ENCODE measurements at places on chromosomes 6 and 20.

DNA sequence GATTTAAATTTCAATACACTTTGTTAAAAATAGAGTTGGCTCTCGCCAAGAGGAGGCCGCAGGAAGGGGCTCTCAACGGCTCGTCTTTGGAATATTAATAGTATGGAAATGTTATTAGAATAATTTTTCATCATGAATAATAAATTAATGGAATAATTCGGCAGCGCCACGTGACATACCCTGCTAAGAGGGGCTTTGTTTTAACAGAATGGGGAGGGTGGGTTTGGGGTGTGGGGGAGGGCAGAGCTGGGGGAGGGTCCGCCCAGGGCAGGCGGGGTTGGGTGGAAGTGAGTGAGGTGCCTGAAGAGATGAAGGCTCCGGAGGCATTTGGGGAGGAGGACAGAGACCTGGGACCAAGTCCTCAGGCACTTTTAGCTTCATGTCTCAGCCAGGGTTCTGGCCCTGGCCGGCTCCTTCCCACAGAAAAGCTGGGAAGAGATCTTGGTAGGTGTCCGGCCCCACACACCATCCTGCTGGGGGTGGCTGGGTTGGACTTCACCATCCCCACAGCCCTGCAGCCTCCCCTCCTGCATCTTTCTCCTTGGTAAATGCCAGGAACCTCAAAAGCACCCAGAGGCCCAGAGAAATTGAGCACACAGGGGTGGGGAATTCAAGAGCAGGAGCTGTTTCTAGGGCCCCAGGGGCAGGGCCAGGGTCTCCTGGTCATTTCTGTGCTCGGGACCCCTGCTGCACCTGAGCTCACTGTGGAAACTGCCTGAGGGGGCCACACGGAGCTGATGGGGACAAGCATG is 93.6 kb upstream of the BHLHE23 start:
- DNase-seq, result no peak

DNA sequence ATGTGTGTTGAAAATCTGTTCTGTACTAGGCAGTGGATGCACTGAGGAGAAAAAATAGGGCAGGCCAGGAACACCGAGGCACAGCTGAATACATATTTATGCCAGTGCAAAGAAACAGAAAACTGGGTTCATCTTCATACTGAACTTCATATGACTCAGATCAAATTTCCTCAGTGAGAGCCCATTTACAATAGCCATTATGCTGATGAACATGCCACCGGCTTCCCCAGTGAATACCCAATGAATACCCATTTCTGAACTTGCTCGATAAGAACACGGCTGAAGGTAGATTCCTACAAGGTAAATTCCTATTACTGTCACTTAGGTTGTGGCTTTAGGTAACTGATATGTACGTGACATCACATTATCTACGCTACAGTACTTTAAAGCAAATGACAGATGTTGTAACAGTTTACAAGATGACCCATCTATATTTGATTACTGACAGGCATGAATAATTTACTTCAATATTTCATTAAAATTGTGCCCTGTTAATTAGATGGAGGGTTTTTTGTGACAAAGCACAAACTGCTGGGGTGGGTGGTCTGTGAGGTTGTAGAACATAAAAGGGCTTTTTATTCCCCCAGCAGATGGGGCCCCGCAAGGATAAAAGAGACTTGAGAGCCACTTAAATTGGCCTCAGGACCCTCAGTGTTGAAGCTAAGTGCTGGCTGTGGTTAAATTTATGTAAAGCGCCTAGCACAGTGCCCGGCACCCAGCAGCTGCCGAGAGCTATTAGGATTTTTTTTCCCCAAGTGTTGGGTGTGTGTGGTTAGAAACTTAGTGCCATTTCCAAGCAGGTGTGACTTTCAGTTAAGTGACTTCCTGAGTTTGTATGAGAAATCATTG is 264.5 kb downstream of the CD83 start:
- no peak for DNase-seq

- no peak for DNase-seq
These were observed 25.5 kb upstream of the L3MBTL3 start for GRCh38 chr6:129992881-129993280.

GRCh38 chr6:53244958-53245357 is 96.3 kb upstream of the GCM1 start:
- DNase-seq, result no peak

GRCh38 chr6:38169221-38169976 is 349.9 kb downstream of the ZFAND3 start:
- DNase-seq, result no peak

- no peak for DNase-seq
These were observed 71.3 kb downstream of the PCSK2 start for GRCh38 chr20:17298171-17298570.

DNA sequence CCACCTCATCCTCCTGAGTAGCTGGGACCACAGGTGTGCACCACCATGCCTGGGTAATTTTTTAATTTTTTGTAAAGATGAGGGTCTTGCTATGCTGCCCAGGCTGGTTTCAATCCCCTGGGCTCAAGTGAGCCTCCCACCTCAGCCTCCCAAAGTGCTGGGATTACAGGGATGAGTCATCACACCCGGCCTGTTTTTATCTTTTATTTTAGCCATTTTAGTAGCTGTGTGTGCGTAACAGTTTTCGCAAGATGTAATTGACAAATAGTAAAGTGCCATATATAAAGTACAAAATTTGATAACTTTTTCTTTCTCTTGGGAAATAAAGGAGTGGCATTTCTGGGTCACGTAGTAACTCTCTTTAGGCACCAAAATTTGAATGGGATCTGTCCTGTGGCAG is 21.4 kb downstream of the SNAI1 start:
- DNase-seq, result no peak

DNA sequence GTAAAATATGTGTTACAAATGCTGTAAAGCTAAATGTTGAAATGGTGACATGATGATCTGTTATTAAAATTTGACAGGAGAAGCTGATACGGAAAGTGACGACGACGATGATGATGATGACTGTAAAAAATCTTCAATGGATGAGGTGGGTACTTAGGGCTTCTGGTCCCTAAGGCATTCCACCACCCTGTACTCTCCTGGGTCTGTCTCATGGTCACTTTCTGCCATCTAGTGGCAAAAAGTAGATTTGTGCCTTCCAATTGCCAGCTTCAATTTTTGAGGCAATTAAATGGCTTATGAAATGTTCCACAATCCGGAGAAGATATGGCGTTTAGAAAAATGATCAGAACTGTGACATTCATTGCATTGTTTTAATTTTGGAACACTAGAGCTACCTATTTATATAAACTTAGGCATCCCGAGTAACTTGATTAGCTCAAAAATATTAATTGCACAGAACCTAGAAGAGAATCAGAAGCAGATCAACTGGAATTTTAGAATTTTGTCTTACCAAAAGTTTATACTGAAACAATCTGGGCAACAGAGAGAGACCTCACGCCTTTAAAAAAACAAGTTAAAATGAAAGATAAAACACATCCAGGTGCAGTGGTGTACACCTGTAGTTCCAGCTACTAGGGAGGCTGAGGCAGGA is 346.5 kb upstream of the PLCB4 start:
- DNase-seq, result no peak

GRCh38 chr6:106098383-106099234 is 12.5 kb downstream of the PRDM1 start:
- peak; percentile 59 for DNase-seq

DNA sequence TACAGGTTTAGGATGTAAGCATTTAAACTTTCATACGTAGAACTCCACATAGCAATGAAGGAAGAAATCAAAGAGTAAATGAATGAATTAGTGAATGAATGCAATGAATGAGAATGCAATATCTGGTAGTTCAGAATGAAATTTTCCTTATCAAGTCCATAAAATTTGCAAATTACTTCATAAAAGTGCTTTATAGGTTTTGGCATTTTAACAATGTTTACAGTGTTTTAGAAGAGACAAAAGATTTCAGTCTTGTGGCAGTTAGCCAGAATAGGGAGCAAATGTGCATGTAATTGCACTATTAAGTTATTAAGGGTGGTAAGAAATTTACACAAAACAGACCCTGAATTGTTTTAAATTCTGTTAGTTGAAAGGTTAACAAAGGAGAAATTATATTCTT is 739.4 kb upstream of the FLRT3 start:
- DNase-seq, result no peak

GRCh38 chr6:34349211-34349610 is 43.3 kb downstream of the NUDT3 start:
- DNase-seq, result no peak
